Activated T-helper 2 cell treated with anti-CD3 and anti-CD28 coated beads, Interferon-gamma antibody, Interleukin-2, Interleukin-4, amounts not matched to agents 10 μg/mL and 5 μg/mL and 100 μg/mL, durations not matched to agents 14 hours and 24 hours and 36 hours (primary cell): ENCODE measurements at places on chromosomes 2 and 18. TPM values are rescaled to one million over a fixed set of nuclear protein-coding genes. Genes with fewer than 3 reads are reported as not detected.
A peak's percentile ranks its signal among the peaks of the same experiment; 100 is the strongest.

DNA sequence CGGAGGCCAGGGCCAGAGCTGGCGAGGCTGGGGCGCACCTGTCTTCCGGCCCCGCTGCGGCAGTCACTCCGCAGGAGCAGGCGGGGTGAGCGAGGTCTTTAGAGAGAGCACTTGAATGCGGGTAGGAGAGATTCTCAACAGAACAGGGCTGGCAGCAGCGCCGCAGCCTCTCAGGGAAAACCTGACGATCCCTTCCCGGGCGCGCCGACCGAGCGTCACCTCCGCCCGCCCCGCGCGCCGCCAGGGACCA lies 526 bp downstream of the PRKRA start:
- peak overlapping the region; percentile 84 for H3K4me3 ChIP-seq
- H3K27ac ChIP-seq: peak overlapping the region; percentile 90
- peaks cover 29% of the 10 kb centered on the region for H3K4me1 ChIP-seq
- H3K27me3 ChIP-seq: peaks cover 6% of the 10 kb centered on the region
- H3K36me3 ChIP-seq: peaks cover 31% of the 10 kb centered on the region

- no peaks in the 10 kb centered on the region for H3K27me3 ChIP-seq
- peak overlapping the region; percentile 99 for H3K4me3 ChIP-seq
- peak; percentile 69 for DNase-seq
- H3K36me3 ChIP-seq: peaks cover 37% of the 10 kb centered on the region
- peak overlapping the region; percentile 99 for H3K27ac ChIP-seq
Measured at GRCh38 chr2:46942143-46942526, 26.5 kb upstream of the MCFD2 start.

GRCh38 chr18:24959051-24959476 lies 392.9 kb downstream of the ZNF521 start:
- no peaks in the 10 kb centered on the region for H3K36me3 ChIP-seq
- no peak for DNase-seq
- no peak overlapping the region for H3K4me3 ChIP-seq
- no peaks in the 10 kb centered on the region for H3K27me3 ChIP-seq

DNA sequence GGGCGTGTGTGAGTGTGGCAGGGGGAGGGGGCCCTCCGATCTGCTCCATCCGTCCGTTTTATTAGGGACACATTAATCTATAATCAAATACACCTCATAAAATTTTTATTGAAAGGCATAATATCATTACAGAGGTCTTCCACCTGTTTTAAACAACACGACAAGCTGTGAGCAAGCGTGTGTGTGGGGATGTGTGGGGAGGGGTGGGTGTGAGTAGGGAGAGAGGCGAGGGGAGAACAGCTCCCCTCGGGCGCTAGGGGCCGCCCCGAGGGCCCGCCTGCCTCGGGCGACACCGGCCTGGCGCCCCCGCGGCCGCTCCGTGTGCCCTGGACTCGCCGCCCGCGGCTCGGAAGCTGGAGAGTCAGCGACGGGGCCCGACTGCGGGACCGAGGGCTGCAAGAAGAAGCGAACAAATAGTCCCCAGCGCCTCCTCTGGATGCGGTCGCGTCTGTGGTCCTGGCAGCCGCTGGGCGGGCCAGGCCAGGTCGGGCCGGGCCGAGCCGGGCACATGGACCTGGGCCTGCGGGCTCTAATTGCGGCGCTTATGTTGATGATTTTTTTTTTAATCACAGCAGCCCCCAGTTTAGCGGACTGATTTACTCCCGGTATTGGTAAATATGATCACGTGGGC lies 352 bp upstream of the HOXD9 start:
- H3K27ac ChIP-seq: no peak overlapping the region
- H3K27me3 ChIP-seq: peaks cover 76% of the 10 kb centered on the region
- H3K4me3 ChIP-seq: no peak overlapping the region
- no peaks in the 10 kb centered on the region for H3K36me3 ChIP-seq
- no peak for DNase-seq
- H3K4me1 ChIP-seq: peaks cover 4% of the 10 kb centered on the region

DNA sequence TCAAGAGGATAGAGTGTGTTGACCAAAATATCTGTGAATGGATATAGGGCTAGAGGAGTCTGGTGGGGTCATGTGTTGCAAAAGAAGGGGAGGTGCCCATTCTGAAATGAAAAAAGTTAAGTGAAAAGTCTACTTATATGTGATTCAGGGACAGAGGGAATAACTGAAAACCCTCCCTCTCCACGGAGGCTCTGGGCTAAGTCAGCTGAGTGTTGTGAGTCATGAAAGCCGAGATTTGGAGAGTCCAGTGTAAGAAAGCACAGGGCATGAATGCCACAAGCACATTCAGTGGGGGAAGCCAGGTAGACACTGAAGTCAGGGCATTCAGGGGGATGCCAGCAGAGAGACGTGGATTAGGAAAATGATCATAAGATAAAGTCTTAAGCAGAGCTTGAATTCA lies 871.9 kb downstream of the TSN start:
- DNase-seq: no peak
- H3K27ac ChIP-seq: no peak overlapping the region
- H3K4me3 ChIP-seq: no peak overlapping the region
- no peaks in the 10 kb centered on the region for H3K27me3 ChIP-seq
- H3K36me3 ChIP-seq: no peaks in the 10 kb centered on the region
- H3K4me1 ChIP-seq: no peaks in the 10 kb centered on the region

DNA sequence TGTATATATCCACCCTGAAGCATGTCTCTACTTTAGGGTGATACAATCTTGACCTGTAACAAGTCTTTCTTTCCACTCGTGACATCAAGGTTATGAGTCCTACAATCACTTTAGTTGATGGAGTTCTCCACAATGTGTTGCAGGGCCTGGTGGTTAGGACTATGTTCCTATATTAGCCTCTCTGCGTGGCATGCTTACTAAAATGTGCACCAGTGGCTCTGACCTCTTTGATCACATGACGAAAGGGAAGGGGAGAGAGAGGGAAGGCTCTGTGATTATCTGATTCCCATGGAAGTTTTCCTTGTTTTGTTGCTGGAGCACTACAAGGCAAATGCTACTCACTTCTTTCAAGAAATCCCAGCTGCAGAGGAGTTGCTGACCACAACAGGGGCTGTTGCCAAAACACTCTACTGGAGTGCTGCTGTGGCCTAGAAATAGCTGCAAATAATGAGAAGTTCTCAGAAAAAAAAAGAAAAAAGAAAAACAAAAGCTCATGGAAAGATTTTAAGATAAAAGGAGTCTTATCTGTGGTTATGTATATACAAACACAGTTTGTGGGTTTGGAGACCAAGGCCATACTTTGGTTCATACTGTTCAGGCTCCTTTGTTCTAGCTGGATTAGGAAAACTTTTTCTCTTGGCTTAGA lies 272.8 kb upstream of the MMADHC start:
- no peaks in the 10 kb centered on the region for H3K27me3 ChIP-seq
- H3K4me1 ChIP-seq: no peaks in the 10 kb centered on the region
- no peak overlapping the region for H3K27ac ChIP-seq
- DNase-seq: no peak
- no peak overlapping the region for H3K4me3 ChIP-seq
- H3K36me3 ChIP-seq: no peaks in the 10 kb centered on the region

DNA sequence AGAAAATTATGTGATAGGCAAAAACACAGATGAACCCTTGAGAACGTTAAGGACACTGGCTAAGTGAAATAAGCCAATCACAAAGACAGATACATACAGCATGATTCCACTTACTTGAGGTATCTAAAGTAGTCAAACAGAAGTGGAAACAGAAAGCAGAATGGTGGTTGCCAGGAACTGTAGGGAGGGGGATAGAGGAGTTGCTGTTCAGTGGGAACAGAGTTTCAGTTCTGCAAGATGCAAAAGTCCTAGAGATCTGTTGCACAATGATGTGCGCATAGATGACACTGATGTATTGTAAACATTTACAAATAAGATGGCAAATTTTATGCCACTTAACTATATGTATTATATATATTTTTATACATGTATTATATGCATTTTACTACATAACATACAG lies 59.7 kb downstream of the POLE4 start:
- H3K4me3 ChIP-seq: no peak overlapping the region
- H3K36me3 ChIP-seq: no peaks in the 10 kb centered on the region
- peaks cover 4% of the 10 kb centered on the region for H3K27me3 ChIP-seq
- H3K27ac ChIP-seq: no peak overlapping the region
- no peaks in the 10 kb centered on the region for H3K4me1 ChIP-seq

DNA sequence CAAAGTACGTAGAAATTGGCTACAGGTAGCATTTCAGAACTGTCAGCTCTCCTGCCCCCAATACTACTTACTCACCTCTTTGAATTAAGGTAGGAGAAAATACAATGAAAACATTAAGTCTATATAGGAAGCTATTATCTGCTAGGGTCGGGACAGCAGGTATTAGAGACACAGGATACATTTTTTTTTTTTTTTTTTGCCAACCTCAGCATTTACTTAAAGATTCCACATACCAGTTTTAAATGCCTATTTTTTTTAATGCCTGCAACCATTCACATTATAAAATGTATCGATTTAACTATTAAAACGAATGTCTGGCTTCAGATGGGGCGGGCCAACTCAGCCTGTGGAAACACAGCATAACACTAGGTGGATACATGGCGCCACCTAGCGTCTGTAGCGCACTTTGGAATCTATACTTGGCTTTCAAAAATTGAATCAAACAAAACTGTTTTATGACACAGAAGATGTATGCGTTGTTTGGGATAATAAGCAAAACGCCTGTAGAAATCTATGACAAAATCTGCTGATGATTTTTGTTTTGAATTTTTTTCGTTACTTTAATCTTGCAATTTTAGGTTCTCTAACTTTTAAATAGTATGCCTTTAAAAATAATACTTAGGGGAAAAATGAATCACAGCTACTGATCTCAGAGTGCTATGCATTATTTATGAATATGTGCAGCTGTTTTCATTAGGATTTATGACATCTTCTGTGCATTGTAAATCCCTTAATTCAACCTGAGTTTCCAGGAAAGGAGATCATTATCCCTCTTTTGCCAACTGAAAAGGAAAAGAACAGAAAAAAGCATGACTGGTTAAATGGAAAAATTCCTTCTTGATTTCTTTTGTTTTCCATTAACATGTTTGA lies 261.0 kb downstream of the NYAP2 start:
- no peak overlapping the region for H3K27ac ChIP-seq
- peaks cover 6% of the 10 kb centered on the region for H3K27me3 ChIP-seq

DNA sequence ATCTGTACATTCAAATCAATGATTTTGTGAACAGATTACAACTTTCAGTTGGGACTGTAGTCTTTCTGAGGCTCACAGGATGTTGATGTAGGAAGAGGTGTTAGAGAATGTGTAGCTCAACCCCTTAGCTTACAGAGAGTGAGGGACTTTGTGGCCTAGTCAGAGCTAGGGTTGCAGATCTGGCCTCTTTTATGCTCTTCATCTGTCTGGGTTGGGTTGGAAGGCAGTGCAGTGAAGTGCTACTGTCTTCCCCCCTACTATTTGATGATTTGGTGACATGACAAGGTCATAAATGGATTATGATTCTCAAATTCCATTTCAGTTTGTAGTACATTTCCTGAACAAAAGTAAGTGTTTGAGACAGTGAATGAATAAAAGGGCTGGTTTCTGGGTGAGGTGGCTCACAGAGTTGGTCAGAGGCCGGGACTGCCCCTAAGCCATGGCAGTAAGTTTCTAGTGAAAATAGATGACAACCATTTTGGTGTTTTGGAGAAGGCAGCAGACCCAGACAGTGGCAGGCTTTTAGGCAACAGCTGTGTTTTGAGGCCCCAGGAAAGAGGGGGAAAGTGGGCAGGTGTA lies 21.6 kb downstream of the MAP4K4 start:
- no peaks in the 10 kb centered on the region for H3K27me3 ChIP-seq
- H3K36me3 ChIP-seq: peaks cover 46% of the 10 kb centered on the region
- DNase-seq: no peak
- H3K4me1 ChIP-seq: peaks cover 73% of the 10 kb centered on the region
- H3K4me3 ChIP-seq: peak overlapping the region; percentile 37

GRCh38 chr2:133748007-133748700 lies 179.9 kb upstream of the NCKAP5 start:
- H3K36me3 ChIP-seq: no peaks in the 10 kb centered on the region
- no peak overlapping the region for H3K4me3 ChIP-seq
- no peaks in the 10 kb centered on the region for H3K27me3 ChIP-seq
- no peaks in the 10 kb centered on the region for H3K4me1 ChIP-seq
- no peak for DNase-seq

DNA sequence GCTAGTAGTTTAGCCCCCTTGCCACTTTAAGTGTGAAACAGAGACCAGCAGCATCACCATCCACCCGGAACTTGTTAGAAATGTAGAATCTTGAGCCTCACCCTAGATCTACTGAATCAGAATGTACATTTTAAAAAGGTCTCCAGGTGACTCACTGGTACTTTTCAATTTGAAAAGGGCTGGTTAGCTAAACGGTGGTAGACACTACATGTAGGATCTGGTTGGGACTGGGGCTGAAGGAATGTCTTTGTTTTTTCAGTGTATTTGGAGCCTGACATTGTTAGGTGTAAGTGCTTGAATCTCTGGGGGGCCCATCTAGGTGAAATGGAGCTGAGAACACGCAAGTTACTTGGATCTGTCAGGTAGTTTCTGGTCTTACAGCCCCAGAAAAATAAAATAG lies 44.0 kb upstream of the XPO1 start:
- no peaks in the 10 kb centered on the region for H3K27me3 ChIP-seq
- no peak overlapping the region for H3K27ac ChIP-seq
- no peaks in the 10 kb centered on the region for H3K4me1 ChIP-seq
- H3K36me3 ChIP-seq: no peaks in the 10 kb centered on the region

DNA sequence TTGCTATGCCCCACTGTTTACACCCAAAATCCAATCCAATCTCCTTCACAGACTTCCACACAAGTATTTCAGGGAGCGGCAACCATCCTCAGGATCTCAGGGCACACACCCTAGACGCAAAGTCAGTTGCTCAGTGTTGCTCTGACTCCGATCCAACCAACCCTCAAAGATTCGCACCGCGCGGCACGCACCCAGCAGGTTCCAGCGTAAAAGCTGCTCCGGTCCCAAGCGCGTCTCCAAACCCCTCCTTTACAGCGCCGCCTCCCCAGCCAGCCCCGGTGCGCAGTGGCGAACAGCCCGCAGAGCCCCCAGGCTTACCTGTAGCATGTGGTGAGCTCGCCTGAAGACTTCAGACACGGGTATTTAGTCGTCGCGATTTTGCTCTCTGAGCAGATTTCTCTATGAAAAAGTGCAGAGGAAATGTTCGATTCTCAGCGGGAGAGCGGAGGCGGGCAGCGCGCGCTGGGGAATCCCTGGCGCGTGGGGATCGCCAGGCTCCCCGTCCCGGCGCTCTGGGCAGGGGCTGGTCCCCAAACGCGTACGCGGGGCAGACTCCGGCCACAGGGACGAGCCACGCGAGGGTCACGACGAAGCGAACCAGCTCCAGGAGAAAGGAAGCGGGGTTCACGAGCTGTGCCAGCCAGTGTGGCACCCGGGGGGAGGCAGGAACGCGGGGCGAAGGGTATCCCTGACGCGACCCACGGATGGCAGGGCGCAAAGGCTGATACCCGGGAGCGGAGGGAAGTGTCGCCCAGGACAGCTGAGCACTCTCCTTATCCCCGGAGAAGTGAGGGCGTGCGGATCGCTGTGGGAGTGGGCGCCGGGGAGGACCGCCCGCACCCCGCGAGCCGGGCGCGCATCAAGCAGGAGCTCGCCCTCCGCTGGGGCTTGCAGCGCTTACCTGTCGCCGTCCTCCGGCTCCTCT lies 650 bp downstream of the CCBE1 start:
- no peak for DNase-seq
- H3K4me1 ChIP-seq: peaks cover 4% of the 10 kb centered on the region
- peaks cover 67% of the 10 kb centered on the region for H3K27me3 ChIP-seq
- no peaks in the 10 kb centered on the region for H3K36me3 ChIP-seq

- H3K27ac ChIP-seq: no peak overlapping the region
- H3K4me1 ChIP-seq: no peaks in the 10 kb centered on the region
- DNase-seq: no peak
- H3K4me3 ChIP-seq: no peak overlapping the region
Measured at GRCh38 chr2:222490131-222490530, 65.8 kb downstream of the SGPP2 start.

Gene ATP5MC3
- 417 and 424 TPM in 2 replicates for total RNA-seq

Gene ANKAR
- total RNA-seq: 4.0 and 4.1 TPM in 2 replicates

Gene CYRIA
- 1.8 TPM in 2 replicates for total RNA-seq

Gene CDH2
- total RNA-seq: 0.07 TPM in 1 of 2 replicates, not detected in the other

Gene STK36
- total RNA-seq: 14.4 and 17.9 TPM in 2 replicates

Gene CCDC148
- total RNA-seq: not detected in 2 replicates

Gene C2orf81
- total RNA-seq: 1.6 and 1.9 TPM in 2 replicates

Gene HOXD13
- total RNA-seq: not detected in 2 replicates

Gene ACADL
- total RNA-seq: not detected in 2 replicates

Gene NOL4
- not detected in 2 replicates for total RNA-seq
